Activated CD4-positive, alpha-beta memory T cell treated with anti-CD3 and anti-CD28 coated beads, Interleukin-2, amount 10 ng/mL, durations not matched to agents 7 days and 5 days (primary cell): ENCODE measurements at places on chromosomes 4 and X.

DNA sequence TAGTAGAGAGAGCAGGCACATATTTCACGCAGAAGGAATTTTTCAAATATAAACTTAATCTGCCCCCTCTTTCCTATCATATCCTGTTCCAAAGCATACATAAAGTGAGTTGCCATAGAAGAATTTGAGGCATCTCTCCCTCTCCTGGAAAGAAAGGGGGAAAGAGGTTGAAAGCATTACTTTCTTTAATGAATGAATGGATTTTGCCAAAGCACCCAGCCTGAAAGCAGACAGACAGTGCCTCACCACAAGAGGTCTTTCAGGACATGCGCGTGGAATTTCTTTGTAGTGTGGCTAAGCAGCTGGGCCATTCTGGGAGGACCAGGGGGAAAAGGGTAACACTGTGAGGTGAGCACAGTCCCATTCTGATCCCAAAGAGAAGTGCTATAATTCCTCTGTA, 651.4 kb downstream of the IQCM start:
- no peak for DNase-seq

DNA sequence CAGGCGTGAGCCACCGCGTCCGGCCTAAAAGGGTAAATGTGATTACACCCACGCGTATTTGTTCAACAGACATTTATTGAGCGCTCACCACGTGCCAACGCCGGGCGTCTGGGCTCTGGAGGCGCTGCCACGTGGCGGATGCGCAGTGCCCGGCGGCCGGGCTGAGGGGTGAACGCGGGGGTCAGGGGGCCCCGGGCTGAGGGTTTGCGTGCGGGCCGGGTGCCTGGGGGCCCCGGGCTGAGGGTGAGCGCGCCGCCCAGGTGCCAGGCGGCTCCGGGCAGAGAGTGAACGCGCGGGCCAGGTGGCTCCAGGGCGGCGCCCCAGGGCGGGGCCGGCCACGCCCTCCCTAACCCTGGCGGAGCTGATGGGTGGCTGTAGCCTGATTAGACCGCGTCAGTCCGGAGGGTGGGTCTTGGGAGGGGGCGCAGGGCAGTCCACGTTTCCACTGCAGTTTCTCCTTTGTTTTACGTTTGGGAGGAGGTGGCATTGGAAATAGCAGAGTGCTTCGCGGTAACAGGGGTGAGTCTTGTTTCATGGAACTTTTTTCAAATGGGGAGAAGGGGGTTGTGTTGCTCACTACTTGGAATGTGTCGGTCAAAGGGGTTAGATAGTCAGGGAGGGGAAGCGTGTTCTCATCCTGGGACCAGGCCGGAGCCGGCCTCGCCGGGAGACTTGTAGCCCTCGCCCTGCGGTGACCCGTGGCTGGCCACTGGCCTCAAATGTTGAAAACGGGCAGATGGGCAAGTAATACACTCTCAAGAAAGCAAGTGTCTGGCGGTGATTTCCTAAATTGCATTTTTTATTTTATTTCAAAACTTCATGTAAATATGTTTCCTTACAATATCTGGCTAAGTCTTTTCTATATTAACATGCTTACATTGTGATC, at the start of gene ZFP42:
Gene ZFP42 (plus strand): TSS at position 450 of the 886 bp plus-strand sequence. CDS start 7,037 bp downstream, outside the sequence.
- DNase-seq, result no peak

DNA sequence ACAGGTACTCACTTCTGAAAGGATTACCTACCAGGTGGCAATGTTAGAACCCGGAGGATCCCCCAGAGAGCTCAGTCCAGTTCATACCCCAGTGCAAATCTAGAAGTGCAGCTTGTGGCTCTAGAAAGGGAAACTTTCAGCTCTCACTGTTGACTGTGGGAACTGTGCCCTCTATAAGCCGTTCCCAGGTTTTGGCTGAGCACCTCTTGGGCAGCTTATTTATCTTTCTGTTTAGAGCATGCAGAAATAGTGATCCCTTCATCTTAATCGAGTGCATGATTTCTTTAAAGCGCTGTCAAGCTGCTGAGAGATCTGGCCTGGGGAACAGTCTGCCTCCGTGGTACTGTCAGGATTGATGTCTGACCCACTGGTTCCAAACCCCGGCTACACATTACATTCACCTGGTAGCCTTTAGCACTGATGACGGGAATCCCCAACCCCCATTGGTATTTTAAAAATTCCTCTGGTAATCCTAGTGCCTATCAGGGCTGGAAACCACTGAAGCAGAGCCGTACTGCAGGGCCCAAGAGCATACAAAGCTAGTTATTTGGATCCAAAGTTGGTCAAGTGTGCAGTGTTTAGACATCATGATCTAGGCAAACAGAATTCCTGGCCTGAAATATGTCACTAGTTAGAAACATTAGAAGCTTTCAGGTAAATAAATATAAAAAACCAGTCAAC, 103.2 kb downstream of the KLHL8 start:
- DNase-seq, result no peak

GRCh38 chr4:112897543-112897942, 151.9 kb upstream of the ANK2 start:
- DNase-seq, result no peak

DNA sequence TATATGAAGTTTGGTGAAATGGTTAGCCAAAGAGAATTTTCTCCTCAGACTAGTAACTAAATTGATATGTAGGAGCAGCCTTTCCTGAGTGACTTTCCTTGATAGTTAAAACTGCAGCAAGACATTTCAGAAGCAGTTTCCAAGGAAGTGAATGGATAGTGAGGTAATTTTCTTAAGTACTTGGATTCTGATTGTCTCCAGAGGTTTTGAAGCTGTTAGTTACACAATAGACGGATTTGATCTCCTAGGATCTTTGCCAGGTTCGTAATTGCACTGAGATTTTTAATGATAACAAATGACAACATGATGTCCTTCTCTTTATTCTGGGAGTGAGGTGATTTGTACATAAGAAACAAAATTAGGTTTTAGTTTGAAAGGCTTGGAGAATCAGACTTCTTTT, 29.2 kb downstream of the PRRG1 start:
- DNase-seq, result no peak

- no peak for DNase-seq
Observed at GRCh38 chrX:68831405-68832100, 2.7 kb downstream of the EFNB1 start.
